ENCODE measurements at places on chromosomes 2 and 18.

DNA sequence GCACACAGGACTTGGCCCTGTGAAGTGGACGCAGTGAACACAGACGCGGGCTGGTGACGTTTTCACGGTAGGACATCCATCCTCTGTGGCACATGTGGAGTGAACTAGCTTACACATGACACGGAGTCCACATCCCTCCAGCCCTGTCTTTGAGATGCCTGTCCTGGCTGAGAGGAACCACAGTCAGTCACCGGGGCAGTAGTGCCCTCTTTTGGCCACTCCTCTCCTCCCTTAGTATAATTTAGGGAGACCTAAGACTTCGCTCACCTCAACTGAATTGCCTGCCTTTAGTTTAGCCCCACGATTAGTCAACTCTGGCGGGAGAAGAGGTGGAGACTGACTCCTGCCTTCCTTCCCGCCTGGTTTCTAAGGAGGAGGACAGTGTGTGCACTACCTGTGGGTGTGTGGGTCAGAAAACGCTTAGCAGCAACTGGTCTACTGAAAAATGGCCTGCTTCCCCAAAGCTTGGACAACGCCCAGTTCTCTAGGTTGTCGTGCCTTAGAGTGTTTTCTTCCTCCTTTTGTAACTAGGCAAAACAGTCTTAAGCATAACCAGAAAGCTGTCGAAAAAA is 70.6 kb downstream of the MBP start:
- DNase-seq, result peak; percentile 77

DNA sequence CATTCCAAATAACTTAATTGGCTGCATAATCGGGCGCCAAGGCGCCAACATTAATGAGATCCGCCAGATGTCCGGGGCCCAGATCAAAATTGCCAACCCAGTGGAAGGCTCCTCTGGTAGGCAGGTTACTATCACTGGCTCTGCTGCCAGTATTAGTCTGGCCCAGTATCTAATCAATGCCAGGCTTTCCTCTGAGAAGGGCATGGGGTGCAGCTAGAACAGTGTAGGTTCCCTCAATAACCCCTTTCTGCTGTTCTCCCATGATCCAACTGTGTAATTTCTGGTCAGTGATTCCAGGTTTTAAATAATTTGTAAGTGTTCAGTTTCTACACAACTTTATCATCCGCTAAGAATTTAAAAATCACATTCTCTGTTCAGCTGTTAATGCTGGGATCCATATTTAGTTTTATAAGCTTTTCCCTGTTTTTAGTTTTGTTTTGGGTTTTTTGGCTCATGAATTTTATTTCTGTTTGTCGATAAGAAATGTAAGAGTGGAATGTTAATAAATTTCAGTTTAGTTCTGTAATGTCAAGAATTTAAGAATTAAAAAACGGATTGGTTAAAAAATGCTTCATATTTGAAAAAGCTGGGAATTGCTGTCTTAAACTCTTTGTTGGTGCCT is 1.4 kb downstream of the PCBP1 start:
- no peak for DNase-seq

DNA sequence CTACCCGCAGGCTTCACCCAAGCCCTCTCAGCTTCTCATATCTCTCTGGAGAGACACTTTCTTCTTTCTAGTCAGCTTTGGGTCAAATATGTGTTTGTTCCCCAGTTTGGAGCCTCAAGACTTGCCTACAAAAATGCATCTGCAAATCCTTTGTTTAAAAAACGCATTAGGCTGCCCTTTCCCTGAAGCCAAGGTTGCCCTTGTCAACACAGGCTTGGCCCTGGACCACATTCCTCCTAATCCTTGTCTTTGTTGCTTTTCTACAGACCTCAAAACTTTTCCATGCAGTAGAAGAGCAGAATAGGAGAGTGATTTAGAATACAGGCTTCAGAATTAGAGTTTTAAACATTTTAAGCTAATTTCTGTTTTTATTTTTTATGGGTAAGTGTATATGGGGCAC is 307.8 kb downstream of the NAPG start:
- no peak for DNase-seq

DNA sequence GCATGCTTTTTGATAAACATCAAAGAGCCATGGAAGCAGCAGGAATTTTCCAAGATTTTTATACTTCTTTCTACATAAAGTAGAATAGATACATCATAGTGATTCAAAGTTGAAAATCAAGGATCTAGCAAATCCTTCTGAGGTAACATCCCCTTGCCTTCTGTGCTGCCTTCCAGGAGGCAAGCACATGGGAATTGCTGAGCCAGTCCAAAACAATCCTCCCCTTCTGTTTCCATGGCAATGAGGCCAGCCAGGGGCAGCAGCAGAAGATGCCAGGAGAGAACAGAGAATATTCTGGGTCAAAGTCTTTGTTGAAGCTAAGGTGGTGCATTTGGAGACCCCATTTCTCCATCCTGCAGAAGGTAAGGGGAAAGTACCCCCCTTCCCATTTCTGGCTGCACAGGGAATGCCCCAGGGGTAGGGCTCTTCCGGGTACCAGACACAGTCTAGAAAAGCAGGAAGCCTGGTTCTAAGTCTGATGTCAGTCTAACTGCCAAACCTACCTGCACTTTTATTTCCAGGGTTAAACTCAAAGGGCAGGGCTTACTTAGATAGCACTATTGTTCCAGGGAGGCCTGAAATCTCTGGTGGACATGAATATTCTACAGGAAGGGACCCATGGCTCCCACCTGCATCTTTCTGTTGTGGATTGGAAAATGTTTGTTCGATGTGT is 22.1 kb downstream of the CENPA start:
- no peak for DNase-seq

DNA sequence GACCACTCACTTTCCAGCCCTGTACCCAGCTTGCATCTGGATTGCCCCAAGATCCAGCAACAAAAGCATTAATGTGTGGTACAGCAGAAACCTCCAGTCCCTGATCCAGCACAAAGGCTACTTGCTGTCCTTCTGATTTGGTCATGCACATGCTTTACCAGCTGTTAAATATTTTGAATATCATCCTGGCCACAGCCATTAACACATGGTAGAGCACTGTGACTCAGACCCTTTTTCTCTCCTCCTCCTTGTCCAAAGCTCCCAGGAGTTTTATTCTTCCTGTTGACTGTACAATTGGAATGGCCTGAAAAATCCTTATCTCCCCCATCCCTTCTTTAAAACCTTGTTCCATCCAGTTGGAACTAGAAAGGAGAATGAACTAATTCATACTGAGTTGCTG is 419.7 kb upstream of the TNP1 start:
- DNase-seq, result no peak

GRCh38 chr18:45783097-45784075 is 42.1 kb upstream of the SIGLEC15 start:
- no peak for DNase-seq

DNA sequence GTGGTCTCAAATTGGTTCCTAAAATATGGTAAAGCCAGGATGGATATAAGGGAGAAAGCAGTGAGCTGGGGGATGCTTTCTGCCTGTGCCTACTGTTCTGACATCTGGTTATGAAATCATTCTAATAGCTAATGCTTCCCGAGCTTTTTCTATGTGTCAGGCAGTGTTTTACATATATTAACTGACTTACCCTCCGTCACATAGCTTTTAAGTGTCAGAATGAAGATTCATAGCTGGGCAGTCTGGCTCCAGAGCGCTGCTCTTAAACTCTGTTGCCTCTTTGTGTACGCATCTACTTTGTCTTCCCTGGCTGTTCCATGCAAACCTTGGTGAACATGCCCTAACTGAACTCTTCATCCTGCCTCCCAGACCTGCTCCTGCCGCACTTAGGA is 195.7 kb downstream of the LPIN1 start:
- DNase-seq, result no peak

- no peak for DNase-seq
Measured at GRCh38 chr2:144501627-144502026, 18.3 kb downstream of the ZEB2 start.

DNA sequence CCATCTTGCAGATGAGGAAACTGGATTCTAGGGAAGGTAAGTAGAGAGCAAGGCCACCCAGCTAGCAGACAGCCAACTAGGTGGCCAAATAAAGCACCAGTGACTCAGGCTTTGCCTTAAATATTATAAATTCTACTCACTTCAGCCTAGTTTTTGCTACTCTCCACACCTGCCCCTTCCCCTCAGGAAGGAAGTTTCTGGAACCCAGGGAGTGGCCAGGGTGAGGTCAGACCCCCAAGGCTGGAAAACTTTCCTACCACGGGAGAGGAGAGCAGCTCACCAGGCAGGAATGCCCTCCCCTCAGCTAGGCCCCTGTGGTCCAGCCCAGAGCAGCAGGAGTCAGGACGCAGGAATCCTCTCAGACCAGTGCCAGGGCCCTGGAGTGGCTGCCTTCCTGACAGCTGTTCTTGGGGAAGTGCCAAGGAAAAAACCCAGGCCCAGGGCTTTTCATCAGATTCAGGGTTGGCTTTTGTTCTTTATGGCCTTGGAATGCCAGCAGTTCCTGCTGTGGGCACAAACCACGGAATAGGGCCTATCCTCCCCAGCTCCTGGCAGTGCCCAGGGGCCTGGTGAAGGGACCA is 5.1 kb upstream of the PAX8 start:
- DNase-seq, result no peak

DNA sequence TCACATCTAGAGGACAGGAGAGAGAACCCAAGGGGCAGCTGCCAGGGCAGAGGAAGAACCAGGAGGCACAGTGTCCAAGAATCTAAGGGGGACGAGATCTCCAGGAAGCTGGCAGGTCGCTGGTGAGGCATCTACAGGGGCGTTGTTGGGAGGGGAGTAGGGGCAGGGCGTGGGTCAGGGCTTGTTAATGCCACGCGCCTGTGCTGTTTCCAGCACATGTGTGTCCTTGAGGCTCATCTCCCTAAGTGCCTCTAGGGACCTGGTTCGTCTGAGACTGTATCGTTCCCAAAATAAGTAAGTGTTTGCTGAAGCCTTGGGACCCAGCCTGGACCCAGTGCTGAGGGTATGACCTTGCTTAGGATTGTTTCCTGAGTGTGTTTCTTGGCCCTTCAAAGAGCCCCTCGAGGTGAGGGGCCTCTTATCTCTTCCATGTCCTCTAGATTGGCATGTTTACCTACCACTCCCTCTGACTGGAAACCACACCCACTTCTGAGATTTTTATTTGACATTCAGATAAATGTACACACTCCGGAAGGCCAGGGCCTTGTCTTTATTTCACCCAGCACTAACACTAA is 22.2 kb downstream of the HK2 start:
- no peak for DNase-seq
